ENCODE measurements at places on chromosomes 3 and 15. TPM values are rescaled to one million over a fixed set of nuclear protein-coding genes. Genes with fewer than 3 reads are reported as not detected.

CRYGS gene
- 6.5 TPM for total RNA-seq

SLC28A1 gene
- total RNA-seq: not detected

VPS18 gene
- total RNA-seq: 16.2 TPM

LDHAL6B gene
- not detected for total RNA-seq

All from T-cell (primary cell).